Esophagus squamous epithelium (tissue), 5 donors: ENCODE measurements at places on chromosomes 5 and 9. TPM values are rescaled to one million over a fixed set of nuclear protein-coding genes. Genes with fewer than 3 reads are reported as not detected.

DNA sequence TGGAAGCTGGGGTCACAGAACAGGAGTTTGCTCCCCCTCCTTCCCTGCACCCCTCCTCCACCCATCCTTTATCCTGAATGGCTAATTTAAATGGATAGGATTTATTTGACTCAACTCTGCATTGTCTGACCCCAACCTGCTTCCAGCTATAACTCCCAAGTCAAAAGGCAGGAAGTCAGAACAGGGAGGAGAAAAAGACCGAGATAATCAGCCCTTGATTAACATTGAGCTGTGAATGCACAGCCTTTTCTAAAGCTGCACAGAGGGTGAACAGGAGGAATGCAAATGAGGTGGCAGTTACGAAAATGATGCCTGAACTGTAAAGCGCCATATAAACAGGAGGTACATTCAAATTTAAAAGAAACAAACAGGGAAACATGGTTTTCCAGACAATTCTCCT is 152.8 kb downstream of the SPOCK1 start:
- DNase-seq, result no peak

DNA sequence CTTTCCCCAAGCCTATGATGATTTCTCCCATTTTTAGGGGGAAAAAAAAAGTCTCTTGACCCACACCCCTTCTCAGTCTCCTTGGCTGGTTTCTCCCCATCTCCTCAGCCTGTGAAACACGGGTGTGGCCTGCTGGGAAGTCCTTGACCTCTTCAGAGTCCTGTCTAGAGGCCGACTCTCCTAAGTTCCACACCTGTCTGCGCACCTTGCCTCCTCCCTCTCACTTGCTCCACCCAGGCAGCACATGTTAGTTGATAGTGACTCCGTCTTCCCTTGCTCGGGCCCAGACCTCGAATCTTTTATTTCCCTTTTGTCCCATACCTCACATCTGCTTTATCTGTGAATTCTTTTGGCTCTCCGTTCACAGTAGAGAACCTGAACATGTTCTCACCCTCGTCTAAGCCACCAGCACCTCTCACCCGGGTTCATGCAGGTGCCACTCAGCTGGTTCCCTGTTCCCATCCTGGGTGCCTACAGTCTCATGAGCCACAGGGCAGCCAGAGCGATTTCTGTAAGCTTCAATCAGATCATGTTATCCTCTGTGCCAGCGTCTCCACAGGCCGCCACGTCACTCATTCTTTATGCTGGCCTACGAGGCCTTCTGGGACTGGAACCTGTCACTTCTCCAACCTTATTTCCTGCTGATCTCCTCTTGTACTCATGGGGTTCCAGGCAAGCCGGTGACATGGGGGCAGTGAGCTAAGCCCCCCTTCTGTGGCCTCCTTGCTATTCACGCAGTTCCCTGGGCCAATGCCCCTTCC is 51.7 kb upstream of the LRRTM2 start:
- DNase-seq, result no peak

GRCh38 chr9:130668659-130669058 is 4.3 kb downstream of the PRDM12 start:
- DNase-seq, result no peak

The FEM1C gene
- 8.2 TPM for total RNA-seq

The DMRT3 gene
- total RNA-seq, result 1.0 TPM
